ENCODE measurements at places on chromosomes 7 and 10. TPM values are rescaled to one million over a fixed set of nuclear protein-coding genes. Genes with fewer than 3 reads are reported as not detected.

GRCh38 chr7:30785786-30786185 is 14.6 kb downstream of the MINDY4 start:
- no peak for DNase-seq

DNA sequence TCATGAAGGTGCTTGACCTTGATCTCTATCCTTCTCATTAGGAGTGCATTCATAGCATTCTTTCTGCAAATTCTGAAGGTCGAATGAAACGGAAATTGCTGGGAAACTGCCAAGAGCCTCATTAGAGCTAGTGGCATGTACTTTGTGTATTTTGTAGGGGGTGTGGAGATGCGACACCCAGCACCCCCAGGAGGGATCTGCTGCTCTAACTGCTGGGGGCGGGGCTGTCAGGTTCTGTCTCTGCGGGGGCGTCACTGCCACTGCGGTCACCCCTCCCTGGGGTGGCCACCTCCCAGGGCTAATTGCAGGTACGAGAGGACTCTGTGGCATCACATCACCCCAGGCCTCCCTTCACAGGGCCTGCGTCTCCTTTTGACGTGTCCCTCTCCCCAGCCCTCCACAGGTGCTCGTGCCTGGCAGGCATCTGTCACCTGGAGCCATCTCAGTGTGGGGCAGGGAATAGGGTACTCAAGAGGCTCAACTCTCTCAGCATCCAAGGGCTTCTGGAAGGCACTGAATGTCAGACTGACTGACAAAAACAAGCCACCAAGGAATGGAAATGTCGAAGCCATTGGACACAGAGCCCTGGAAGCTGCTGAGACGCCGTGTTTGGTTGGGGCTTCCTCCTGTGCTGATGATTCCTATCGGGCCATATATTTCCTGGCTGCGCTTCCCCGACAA is 151.1 kb downstream of the ACTR3B start:
- no peak for DNase-seq

ANKRD30A gene
- total RNA-seq: not detected

- DNase-seq: no peak
Measured at GRCh38 chr10:74748468-74749031, 77.8 kb upstream of the KAT6B start.

ITPRID1 gene
- not detected for total RNA-seq

DNA sequence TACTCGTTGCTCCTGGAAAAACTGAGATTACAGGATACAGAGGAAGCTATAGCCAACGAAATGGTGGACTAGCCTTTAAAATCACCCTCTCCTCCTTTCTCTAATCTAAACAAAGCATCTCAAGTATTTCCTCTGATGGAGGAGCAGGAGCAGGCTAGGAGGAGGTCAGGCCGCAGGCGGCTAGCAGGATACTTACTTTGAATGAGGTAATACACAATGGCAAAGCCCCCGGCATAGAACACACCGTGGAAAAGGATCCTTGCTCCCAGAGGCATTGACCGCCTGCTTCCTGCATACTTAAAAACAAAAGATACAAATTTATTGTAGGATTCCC is 64.4 kb downstream of the STK17A start:
- DNase-seq: no peak

FBXO24 gene
- total RNA-seq: 0.37 TPM

- DNase-seq: no peak
Measured at GRCh38 chr7:95693551-95694333, 78.6 kb upstream of the DYNC1I1 start.

- no peak for DNase-seq
Measured at GRCh38 chr10:17787087-17787961, 21.8 kb upstream of the MRC1 start.

GRCh38 chr10:109126016-109126415 is 797.3 kb downstream of the XPNPEP1 start:
- no peak for DNase-seq

WEE2 gene
- not detected for total RNA-seq

DNA sequence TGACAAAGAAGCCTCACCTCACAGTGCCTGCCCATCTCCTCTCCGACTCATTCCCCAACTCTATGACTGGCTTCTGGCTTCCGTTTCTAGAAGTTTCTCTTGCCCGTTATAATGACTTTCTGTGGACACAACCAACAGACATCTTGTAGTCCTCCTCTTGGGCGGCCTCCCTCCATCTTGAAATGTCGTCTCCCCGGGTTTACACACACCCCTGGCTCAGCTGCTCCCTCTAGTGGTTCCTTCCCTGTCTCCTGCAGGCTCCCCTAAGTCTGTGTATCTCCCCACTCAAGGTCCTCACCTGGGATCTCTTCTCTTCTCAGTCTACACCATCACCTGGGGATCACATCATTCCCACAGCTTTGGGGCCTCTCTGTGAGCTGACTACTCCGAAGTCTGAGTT is 123.4 kb upstream of the NEBL start:
- DNase-seq: no peak

GRCh38 chr7:93949423-93949822 is 27.9 kb downstream of the GNG11 start:
- no peak for DNase-seq

CYP26C1 gene
- not detected for total RNA-seq

DNA sequence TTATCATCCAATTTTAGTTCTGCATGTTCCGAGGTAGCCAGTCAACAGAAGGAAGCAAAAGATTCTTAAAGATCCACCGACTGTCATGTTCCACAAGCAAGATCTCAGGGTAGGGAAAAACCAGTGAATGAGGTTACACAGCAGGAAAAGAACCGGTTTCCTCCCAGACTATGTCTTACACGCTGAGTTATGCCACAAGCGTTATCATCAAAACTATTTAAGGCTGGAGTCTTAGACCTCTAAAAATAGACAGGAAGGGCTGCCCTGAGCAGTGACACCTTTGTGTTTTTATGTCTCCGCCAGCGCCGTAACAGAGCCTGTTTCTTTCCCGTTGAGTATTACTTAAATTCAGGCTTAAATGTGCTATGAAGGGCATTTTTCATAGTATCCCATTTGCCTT is 48.3 kb downstream of the PROSER2 start:
- no peak for DNase-seq

Measured in right lobe of liver (tissue), 6 donors.